Cerebellum (tissue), 4 donors: ENCODE measurements at places on chromosomes 16 and 17.

GRCh38 chr17:65270499-65271253 lies 133.5 kb downstream of the RGS9 start:
- DNase-seq: no peak

GRCh38 chr16:14315683-14316320 lies 244.7 kb downstream of the MRTFB start:
- no peak for DNase-seq

DNA sequence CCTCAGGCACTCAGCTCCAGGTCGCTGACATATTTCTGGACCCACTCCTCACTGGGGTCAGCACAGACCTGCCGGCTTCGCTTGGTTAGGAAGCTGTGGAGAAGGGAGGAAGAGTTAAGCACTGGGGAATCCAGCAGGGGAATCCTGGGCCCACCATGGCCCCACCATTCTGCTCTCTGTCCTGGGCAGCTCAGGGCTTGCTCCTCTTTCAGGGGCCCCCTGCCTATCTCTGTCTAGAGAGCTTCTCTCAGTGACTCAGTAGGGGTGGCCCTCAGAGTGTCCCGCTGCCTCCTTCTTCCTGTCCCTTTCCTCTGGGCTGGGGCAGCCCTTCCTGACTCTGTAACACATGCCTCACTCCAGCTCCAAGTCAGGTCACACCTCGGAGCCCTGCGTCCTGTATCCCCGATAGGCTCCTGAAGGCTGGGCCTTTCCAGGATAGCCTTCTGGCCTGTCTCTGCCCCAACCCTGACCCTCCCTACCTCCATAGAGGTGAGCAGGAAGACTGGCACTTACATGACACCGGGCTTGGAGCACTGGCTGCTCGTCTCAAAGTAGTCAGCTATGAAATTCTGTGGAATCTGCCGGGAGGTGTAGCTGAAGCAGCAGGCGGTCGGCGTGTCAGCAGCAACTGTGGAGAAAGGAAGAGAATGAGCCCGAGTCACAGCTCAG lies 1.1 kb downstream of the CCL3 start:
- DNase-seq: no peak

- no peak for DNase-seq
Measured at GRCh38 chr16:21161211-21161610, 2.7 kb downstream of the LDAF1 start.

- no peak for DNase-seq
Measured at GRCh38 chr17:75980188-75981018, 1.4 kb downstream of the TEN1 start.

DNA sequence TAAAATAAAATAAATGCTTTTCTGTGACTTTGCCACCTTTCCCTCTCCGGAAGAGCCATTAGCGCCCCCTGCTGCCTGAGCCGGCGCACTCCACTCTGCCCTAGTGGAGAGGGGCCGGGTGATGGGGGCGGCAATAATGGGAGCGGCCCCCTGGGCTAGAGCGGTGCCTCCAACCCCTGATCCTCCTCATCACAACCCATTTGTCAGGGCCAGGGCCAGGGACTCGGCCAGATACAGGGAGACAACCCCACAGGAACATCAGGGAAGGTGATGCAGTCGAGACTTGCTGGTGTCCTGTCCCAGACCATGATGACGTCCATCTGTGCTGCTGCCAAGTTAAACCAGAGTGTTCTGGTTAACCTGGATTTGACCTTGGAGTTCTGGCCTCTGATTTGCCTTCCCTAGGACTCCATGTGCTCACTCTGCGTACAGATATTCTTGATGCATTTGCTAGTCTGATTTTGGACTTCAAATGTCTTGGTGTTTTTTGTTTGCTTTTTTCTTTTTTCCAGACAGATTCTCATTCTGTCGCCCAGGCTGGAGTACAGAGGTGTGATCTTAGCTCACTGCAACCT lies 46.1 kb upstream of the BPTF start:
- DNase-seq: no peak

- DNase-seq: no peak
Measured at GRCh38 chr16:65314627-65315008, 192.8 kb upstream of the CDH11 start.

- DNase-seq: no peak
Measured at GRCh38 chr16:57672824-57673223, 4.7 kb downstream of the ADGRG3 start.

DNA sequence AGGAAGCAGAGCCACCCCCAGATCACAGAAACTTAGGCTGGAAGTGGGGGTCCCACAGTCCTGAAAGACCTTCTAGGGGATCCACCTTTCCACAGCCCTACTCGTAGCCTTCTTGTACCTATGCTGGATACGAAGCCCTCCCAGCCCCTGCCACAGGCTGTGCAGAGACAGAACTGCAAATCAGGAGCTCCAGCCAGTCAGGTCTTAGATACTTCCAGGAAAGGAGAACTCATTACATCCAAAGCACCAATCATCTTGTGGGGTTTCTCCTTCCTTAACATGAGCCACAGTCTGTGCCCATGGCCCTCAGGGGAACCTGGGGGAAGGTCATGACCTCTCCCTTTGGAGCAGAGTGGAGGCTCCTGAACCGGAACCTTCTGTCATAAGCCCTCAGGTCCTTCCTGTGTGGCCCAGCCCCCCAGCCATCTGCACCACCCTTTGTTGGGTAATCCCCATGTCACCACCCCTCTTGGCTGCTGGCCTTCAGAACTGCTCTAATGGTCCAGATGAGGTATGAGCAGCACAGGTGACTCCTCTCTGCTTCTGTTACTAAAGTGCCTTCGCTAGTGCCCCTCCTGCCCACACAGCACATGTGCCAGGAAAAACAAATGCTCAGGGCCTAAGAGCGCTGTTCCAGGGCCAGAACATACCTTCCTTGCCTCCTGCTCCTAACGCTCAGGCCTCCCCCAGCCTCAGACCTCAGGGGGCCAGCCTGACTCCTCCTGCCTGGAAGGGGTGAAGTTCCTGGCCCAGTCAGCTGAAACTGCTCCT lies 14.6 kb downstream of the SRCIN1 start:
- no peak for DNase-seq

DNA sequence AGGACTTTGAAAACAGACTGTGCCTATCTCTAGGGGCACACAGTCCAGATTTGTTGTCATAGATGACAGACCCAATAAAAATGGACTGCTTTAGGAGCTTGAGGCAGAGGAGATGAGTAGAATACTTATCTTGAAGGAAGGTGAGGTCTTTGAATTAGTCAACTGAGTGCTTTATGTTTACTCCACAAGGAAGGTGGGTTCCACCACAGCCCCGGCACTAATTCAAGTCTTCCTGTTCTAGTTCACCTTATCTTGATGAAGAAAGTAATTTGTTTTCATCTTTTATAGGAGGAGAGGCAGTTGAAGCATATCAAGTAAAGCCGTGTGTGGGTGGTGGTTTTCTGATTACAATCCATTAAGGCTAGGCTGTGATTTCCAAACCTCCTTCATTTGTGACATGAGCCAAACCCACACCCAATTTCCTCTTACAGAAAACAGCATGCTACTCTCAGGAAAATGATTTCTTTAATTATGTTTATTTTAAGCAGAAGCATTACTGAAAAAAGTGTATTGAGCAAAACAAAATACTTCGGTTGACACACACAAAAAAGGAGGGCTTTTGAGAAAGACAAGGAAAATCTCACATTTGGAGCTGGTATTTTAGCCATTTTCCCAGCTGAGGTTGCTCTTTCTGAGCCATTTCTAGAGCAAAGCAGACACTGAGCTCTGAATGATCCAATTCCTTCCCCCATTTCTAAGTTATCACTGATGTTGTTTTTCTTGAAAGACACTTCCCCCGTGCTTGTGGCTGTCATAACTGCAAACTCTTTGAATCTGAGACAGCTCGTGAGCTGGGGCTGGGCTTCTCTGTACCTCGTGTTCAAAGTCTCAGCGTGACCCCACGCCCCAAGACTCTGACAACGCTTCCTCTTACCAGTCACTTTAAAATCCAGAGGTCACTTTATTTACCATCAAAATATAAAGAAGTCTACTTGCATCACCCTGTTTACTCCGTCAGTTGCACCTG lies 35.4 kb downstream of the CDRT15 start:
- no peak for DNase-seq

DNA sequence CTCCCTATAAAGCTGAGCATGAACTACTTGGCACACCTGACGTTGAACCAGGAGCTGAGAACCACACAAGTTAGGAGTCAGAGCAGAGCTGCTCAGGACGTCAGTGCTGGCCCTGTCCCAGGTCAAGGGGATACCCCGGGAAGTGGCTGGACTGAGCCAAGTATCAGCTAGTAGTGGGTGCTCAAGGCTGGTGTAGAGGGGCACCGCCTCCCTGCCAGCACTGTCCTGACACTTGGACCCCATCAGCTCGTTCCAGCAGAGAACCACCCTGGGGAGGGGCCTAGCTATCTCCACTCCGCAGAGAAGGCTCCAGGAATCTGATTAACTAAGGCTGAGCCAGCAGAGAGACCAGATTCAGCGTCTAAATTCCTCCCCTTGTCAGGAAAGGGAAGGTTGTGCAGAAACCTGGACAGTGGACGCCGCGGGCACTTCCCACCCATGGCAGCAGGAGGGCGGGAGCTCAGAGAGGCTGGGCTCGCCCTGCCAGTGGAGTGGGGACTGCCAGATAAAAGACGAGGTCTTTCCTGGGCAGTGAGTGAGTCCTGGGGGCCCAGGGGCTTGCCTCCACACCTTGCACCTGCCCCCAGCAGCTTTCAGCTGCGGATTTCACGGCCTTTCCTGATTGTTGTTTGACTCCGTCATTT lies 21.0 kb downstream of the C16orf90 start:
- no peak for DNase-seq

- no peak for DNase-seq
Measured at GRCh38 chr17:40915199-40915661, 22.2 kb downstream of the KRT23 start.
